ENCODE measurements at places on chromosomes 11 and 22.

- DNase-seq = peak; percentile 14
Observed at GRCh38 chr11:23931443-23931842, 565.4 kb upstream of the LUZP2 start.

GRCh38 chr22:35683560-35683959 lies 34.1 kb upstream of the APOL5 start:
- DNase-seq = no peak

DNA sequence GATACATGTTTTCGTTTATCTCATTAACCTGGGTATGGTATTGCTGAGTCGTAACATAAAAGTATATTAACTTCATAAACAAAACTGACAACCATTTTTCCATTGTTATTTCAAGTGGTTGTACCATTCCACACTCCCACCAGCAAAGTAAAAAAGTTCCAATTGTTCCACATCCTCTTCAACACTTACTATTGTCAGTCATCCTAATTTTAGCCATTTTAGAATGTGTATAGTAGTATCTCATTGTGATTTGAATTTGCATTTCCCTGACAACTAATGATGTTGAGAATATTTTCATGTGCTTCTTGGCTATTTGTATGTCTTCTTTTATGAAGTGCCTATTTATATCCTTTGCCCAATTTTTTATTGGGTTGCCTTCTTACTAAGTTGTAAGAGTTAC lies 10.5 kb upstream of the CD3E start:
- no peak for DNase-seq

GRCh38 chr11:11740836-11741235 lies 100.9 kb upstream of the USP47 start:
- no peak for DNase-seq

DNA sequence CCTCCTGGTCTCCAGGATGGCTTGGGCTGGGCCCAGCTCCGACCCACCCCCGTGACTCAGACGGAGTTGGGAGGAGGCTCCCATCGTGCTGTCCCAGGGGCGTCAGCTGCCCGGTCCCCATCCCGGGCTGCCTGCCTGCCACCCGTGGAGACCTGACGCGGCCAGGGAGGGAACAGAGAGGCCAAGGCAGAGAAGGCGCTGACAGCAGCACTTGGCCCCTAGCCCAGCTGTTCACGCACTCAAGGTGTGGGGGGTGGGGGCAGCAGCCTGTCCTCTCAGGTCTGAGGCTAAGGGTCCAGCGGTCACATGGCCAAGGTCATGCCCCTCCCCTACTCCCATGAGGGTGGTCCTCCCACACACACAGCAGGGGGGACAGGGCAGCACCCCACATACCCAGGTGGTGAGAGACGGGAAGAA lies 48.6 kb downstream of the ELFN2 start:
- no peak for DNase-seq

- DNase-seq = peak; percentile 52
Observed at GRCh38 chr11:78630561-78631303, 56.1 kb upstream of the NARS2 start.

- DNase-seq = peak; percentile 26
Observed at GRCh38 chr11:65651589-65652510, 10.9 kb downstream of the RELA start.

- DNase-seq = no peak
Observed at GRCh38 chr22:40665312-40665711, 14.0 kb upstream of the MCHR1 start.

DNA sequence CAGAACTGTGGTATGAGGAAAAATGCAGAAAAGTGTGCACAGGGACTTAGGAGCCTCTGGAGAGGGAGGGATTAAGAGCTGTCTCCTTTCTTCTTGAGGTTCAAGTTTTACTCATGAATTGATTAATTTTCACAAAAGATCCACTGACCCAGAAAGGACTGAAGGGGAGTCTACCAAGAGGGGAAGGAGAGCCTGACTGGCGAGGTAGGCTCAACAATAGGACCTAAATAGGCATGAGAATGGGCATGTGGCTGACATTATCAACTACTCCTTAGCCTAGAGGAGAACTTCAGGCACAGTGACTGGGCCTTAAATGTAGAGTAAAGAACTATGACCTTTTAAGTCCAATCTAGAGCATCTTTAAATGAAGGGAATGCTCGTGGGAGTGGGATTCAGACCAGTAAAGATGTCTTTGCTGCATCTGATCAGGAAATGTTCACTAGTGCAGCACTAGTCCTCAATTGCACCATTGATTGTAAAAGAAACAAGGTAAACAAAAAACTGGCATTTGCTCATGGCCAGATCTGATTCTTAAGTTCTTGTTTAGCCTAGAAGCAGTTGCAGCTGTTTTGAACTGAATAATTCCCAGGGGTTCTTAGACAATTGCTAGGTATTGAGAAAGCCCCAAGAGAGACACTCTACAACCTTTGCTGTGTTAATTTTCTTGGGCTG lies 135.6 kb downstream of the RAB38 start:
- DNase-seq = peak; percentile 60

- DNase-seq = no peak
Observed at GRCh38 chr11:73152861-73153483, 10.9 kb upstream of the FCHSD2 start.

- peak; percentile 97 for DNase-seq
Observed at GRCh38 chr11:119728651-119729580, at the start of gene NECTIN1. NECTIN1 (minus strand) TSS chr11:119729200; CDS start chr11:119728553, 647 bp downstream.

DNA sequence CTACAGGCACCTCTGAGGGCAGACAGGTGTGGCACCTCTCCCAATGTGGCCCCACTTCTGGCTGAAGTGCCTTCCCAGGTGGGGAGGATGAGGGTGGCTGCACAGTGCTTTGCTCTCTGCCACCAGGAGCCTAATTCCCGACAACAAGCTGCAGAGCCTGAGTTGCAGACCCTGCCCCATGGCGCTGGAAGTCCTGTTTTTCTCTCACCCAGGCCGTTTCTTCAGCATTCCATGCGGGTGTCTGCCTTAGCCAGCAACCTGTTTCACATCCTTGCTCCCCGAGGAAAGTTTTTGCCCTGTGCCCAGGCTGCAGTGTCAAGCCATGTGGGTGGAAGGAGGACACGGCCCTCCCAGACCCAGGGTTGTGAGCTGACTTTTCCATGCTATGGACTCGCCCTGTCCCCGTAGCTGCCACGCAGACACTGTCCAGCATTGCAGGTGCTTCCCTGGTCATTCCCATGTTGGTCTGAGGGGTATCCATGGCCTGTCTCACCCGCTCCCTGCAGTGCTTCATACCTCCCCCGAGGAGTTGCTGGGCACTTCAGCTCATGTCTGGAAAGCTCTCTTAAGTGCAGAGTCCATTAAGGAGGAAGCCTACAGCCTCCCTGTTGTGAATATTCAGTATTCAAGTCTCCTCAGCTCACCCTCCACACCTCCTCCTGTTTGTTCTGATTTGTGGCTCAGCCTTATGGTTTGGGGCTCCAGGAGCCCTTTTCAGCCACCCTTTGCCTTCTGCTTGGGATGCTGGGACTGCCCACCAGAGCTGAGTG lies 2.9 kb downstream of the DAGLA start:
- peak; percentile 43 for DNase-seq
